ACHN (cell line): ENCODE measurements at places on chromosomes 12 and 14.

DNA sequence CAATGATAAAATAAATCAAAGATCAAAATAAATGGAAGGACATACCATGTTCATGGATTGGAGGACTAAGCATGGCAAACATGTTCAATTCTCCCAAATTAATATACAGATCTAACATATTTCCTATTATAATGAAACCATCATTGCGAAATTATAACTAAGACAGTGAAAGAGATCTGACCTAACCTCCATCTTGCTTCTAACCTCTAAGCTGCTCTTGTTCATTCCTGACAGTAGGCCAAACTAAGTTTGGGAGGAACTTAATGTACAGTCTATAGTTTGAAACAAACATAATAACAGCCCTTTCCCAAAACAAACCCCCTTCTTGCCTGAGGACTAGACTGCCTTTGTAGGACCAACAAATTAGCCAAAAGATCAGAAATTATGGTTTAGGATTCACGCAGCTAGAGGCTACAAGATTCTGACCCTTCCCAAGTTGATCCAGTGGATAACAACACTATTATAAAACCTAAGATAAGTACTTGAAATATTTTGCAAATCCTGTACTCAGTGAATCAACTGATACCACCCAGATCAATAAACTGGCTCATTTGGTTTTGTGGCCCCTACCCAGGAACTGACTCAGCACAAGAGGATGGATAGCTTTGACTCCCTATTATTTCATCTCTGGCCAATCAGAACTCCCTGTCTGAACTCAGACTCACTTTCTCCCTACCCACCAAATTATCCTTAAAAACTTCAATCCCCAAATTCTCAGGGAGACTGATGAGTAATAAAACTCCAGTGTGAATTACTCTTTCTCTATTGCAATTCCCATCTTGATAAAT, 41.7 kb upstream of the OR5AU1 start:
- DNase-seq = no peak

GRCh38 chr12:101857043-101857558, 20.3 kb upstream of the DRAM1 start:
- peak; percentile 72 for DNase-seq

GRCh38 chr12:13744561-13744960, 236.8 kb downstream of the GRIN2B start:
- DNase-seq = no peak

- no peak for DNase-seq
Observed at GRCh38 chr12:95393191-95393790, 80.7 kb upstream of the METAP2 start.

GRCh38 chr12:128872303-128872702, 19.0 kb downstream of the GLT1D1 start:
- DNase-seq = no peak

DNA sequence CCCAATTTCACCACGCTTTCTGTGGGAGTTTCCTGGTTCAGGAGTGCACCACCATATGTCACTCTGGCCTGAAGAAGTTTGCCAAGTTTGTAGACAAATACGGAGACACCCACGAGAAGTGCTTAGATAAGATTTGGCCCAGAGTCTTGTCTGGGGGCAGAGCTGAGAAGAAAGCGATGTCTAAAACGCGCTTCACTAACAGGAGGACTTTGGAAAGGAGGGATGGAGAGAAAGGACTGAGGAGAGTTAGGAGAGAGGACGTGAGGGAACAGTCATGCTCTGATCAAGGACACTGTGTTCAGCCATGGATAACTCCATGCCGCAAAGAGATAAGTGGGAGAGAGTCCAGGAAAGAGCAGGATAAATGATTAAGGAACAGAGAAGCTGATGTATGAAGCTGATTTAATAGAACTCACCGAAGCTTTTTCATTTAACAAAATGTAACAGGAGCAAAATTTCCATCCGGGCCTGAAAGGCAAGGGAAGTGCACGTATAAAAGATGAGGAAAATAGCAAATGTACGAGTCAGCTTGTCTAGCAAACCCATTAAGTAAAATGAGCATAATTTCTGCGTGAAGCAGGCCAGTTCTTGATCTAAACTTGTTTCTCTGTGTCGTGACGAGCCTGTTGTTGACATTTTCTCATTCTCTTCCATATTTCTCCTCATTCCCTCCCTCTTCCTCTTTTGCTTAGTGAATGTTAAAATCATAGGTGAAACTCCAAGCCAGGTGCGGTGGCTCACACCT, 23.4 kb upstream of the MAP3K9 start:
- DNase-seq = no peak

DNA sequence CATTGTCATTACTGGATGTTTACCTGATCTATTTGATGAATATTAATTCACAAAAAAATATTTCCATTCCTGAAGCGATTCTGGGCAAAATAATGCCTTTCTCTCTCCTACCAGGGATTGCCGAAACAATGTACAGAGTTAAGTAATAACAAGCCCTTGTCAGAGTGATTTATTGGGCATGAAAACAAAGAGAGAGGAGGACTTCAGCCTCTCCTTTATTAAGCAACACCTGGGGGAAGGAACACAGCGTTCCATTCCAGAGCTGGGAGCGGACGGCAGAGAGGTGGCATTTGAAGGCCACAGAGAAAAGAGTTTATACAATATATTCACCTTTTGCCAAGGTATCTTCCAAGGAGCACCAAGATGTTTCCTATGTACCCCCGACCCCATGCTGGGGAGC, 165.8 kb downstream of the KSR2 start:
- no peak for DNase-seq

DNA sequence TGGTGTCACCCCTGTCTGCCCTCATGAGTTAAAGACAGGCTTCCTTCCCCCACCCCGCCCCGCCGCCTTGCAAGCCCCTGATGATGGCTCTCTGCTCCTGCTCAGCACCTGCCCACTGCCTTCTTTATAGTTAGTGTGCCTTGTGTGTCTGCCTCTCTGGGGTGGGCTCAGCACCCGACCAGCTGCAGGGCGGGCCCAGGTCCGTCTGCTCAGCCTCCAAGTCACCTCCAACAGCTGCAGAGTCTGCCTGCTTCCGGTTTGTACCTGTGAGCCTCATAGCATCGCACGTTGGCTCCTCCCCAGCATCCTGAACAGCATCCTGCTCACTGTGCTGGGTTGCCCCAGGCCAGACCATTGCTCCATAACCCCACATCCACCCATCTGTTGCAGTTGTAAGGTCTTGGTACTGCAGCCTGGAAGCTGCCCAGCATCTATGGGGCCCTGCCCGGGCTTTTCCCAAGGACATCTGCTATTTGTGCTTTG, 3.5 kb downstream of the TGFB3 start:
- DNase-seq = no peak

DNA sequence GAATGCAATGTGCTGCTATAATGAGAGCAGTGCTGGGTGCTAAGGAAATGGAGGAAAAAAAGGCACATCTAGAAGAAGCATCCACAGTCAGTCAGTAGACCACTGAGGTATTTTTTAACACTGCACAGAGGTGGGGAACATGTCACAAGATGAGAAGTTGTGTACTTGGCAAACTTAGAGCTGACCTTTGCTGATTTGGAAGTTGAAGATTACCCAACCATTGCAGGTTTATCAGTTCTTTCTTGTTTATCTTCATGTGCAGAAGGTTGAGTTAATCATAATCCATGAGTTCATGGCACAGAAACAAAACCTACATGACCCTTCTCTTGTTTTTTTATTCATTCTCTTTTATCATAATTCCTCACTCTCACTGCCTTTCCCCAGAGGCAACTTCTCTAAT, 3.2 kb upstream of the PAH start:
- DNase-seq = no peak
